ENCODE measurements at places on chromosomes 13 and 19.

- no peak for DNase-seq
These were observed 7.7 kb upstream of the PTOV1 start for GRCh38 chr19:49843265-49843664.

DNA sequence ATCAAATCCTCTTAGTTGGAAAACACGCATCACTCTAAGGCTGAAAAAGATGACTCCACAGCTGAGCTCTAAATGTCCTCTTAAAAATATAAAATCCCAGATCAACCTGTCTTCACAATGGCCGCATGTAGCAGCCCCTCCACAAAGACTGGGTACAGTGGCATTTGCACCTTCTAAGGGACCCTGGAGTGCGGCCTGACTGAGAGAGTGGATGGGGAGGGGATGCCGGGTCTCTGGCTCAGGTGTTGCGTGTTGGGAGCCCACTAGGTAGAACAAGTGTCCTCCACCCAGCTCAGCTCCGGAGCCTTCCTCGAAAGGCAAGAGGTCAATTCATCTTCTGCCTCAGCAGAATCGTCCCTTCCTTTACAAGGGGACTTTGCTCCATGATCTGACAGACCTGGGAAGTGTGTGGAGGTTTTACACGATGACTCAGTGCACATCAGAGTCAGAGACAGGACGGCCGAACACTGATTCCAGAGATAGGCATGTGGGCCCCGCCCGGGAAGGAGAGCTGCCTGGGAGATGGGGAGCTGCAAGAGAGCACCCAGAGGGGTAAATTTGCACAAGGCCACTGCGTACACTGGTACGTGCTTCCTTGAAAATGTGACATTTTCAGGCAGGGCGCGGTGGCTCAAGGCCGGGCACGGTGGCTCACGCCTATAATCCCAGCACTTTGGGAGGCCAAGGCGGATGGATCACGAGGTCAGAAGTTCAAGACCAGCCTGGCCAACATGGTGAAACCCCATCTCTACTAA is 23.5 kb upstream of the SLC15A1 start:
- peak; percentile 69 for DNase-seq

GRCh38 chr13:22095794-22096193 is 424.9 kb downstream of the FGF9 start:
- no peak for DNase-seq

- no peak for DNase-seq
These were observed 54.8 kb downstream of the GATAD2A start for GRCh38 chr19:19460258-19460731.

GRCh38 chr13:99027260-99027659 is 49.4 kb upstream of the DOCK9 start:
- no peak for DNase-seq
